NCI-H1436 treated with DMSO at 0.1 percent for 48 hours (cell line): ENCODE measurements at places on chromosomes 13 and 19.

- no peak for DNase-seq
Measured at GRCh38 chr13:91426913-91427312, 28.5 kb downstream of the GPC5 start.

GRCh38 chr13:114339857-114340534, 25.7 kb downstream of the CHAMP1 start:
- no peak for DNase-seq

DNA sequence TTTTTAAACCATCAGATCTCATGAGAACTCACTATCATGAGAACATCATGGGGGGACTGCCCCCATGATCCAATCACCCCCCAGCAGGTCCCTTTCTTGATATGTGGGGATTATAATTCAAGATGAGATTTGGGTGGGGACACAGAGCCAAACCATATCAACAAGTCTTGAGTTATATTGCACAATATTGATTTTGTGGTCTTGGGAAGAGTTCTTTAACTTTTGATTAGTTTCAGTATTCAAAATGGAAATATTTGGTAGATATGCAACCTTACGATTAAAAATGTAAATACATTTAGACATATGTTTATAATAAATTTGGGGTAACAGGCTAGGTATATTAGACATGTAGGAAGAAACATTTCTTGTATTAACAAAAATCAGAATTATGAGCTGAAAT, 188.2 kb downstream of the GPC5 start:
- no peak for DNase-seq

DNA sequence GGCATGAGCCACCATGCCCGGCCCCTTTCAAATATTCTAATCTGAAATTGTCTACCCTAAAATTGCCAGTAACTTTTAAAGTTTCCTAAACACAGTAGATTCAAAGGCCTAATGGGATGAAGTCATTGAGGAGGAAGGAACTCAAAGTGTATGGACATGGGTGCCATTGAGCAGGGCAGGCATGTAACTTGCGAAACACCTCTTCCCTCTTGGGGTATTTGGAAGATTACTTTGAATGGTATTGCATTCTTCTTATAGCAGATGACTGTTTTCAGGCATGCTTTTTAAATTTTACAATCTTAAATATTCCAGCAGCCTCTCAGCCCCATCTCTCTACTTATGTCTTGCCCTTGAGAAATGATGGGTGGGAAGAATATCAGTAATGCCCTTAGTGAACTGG, 21.0 kb downstream of the TM9SF2 start:
- no peak for DNase-seq

DNA sequence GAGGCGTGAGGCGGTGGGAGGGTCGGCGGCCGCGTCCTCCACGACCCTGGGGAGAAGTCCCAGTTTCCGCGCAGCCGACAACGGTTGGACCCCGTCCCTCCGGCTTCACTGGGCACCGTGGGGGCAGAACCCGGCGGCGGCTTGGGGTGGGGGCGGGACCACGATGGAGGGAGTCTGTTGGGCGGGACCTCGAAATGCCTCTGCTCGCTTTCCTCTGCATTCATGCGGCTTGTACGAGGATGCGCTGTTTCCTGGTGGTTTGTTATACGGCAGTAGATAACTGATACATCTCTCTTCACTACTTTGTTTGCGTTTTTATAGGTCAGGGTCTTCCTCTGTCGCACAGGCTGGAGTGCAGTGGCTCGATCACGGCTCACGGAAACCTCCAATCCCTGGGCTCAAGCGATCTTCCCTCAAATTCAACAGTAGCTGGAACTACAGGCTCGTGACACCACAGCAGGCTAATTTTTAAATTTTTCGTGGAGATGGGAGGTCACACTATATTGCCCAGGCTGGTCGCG, 24.6 kb upstream of the ZNF846 start:
- no peak for DNase-seq

GRCh38 chr19:4232614-4233281, 3.4 kb downstream of the EBI3 start:
- no peak for DNase-seq

DNA sequence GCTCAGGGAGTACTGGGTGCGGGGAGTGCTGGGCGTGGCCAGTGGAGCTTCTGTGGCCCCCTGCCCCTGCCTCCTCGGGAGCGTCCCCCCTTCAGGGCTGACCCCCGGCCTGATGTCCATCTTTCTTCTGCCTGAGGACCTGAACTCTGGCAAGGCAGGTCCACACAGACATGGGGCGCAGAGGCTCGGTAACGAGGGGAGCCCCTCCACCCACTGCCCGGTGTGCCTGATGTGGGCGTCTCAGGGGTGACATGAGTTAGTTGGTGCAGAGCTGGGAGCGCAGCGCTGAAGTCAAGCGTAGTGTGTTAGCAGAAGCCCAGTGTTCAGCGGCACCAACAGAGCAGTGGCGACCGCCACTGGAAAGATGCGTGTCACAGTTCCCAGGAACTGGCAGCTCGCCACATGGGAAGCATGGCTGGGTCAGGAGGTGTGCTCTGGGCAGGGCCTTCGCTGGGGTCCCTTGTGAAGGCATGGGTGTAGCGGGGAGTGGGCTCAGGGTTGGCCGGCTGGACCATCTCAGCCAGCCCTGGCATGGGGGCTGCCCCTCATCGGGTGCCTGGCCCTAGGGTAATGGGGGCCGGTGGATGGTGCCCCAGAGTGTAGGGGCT, 11.5 kb downstream of the THOP1 start:
- DNase-seq, result no peak

- DNase-seq, result no peak
Measured at GRCh38 chr13:48728226-48728625, 74.5 kb downstream of the CYSLTR2 start.

DNA sequence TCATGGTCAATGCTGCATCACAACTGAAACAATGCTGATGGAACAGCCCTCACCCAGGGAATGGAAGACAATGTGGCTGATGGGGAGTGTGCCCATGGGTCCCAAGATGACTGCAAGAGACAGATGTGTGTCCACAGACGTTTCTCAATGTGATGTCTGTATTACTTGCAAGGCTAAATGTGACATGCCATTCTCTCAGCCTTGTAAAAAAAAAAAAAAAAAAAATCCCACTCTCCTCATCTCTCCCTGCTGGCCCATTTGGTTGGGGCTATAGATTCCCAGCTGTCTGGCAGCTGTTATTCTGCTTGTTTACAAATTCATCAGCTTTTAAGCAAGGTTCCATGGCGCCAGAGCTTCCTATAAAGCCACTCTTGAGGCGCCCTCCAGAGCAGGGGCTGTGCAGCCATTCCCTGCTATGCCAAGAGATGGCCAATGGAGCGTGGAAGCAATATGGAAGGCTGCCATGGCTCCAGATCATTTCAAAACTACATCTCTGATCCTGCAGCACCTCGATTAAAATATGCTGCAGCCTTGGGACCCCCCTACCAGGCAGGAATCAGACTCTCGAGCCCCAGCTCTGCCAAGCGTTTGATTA, 294.8 kb downstream of the FOXO1 start:
- DNase-seq, result no peak

DNA sequence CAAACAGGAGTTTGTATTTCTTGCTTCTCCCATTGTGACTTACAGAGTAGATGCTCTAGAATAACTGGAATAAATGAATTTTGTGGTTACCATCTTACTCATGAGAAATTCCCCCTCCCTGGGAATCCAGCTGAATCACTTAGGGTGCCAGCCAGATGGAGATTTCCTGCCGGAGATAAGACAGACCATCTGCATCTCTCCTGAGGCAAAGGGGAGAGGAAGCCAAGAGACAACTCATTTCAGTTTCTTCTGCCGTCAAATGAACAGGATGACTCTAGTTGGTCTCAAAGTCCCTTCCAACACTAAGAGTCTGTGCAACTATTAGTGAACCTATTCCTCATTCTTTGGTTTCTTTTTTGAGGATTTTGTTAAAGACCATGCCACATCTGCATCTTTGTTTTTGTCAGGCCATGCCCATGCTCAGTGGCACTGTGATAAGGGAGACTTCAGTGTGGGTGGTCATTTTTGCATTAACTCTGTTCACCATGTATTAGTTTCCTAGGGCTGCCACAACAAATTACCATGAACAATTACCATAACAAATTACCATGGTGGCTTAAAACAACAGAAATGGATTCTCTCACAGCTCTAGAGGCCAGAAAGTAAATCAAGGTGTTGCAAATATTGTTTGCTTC, 112.8 kb downstream of the NDFIP2 start:
- no peak for DNase-seq

DNA sequence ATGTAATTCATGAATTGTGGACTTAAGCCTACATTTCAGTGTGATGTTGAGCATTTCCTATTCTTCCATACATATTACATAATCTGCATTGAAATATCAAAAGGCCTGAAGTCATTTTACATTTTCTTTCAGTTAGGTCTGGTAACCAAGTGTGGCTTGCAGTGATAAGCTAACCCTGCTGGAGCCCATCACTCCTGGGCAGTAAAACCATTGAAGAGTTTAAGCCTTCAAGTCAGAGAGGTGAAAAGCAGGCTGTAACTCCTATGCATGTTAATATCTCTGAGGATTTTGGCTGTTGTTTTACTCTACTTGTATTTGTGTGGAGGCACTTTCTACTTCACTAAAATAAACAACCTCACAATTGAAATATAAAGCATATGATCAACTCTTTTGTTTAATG, 248.8 kb downstream of the SLITRK5 start:
- DNase-seq, result no peak
